Glutamatergic neuron (in vitro differentiated cells): ENCODE measurements at places on chromosomes 11 and 22. TPM values are rescaled to one million over a fixed set of nuclear protein-coding genes. Genes with fewer than 3 reads are reported as not detected.

DNA sequence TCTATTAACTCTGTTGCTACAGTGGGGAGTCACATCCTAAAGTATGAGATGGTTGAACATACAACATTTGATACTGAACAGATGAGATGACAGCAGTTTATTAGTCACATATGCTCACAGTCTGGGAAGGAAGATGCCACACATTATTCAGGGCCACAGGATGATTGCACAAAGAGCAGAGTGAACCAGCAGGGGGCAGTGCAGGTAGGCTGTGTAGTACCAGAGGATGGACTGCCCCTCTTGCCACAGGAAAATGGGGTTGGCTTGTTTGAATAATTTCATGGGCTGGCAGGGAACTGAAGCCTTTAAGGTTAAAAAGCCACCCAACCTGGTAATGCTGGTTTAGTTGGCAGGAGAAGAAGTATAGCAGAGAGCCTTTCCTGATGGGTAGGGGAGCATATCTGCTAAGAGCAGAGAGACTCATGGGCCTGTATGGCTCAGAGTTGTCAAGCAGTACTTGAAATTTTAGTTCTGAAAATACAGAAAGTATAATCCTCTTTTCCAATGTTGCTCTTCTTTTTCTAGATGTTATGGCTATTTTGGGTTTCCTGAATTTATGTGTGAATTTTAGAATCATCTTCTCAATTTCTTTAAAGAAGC, 180.4 kb upstream of the B3GAT1 start:
- DNase-seq, result peak; percentile 82
- H3K4me1 ChIP-seq, result peaks cover 4% of the 10 kb centered on the region
- no peak overlapping the region for H3K4me3 ChIP-seq
- H3K27ac ChIP-seq, result peak overlapping the region; percentile 65

GRCh38 chr11:76153571-76153923, 52.8 kb downstream of the WNT11 start:
- peaks cover 16% of the 10 kb centered on the region for H3K4me1 ChIP-seq
- no peak for DNase-seq
- H3K27me3 ChIP-seq, result peaks cover 15% of the 10 kb centered on the region
- no peaks in the 10 kb centered on the region for H3K36me3 ChIP-seq
- peak overlapping the region; percentile 54 for H3K4me3 ChIP-seq

- no peak for DNase-seq
- peaks cover 2% of the 10 kb centered on the region for H3K4me1 ChIP-seq
These were observed 63.3 kb downstream of the SIK3 start for GRCh38 chr11:117034901-117035300.

DNA sequence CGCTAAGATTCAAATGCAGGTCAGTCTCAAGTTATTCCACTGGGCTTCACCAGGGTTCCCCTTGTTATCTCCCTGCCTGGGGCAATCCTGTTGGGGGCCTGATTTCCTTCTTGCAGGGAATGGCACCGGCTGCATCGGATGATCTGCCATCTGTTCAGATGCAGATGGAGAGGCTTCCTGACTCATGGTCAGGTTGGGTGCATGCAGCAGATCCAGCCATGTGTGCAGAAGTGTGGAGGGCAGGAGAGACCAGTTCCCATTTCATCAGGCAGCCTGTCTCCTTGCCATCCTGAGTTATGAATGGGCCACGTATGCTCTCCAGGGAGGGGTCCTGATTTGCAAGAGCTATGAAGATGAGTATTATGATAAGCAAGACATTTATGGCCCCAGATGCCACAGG, 161.2 kb upstream of the PLET1 start:
- H3K4me1 ChIP-seq, result peaks cover 18% of the 10 kb centered on the region
- peaks cover 3% of the 10 kb centered on the region for H3K27me3 ChIP-seq
- peak overlapping the region; percentile 16 for H3K4me3 ChIP-seq

- no peaks in the 10 kb centered on the region for H3K4me1 ChIP-seq
- no peak overlapping the region for H3K4me3 ChIP-seq
- H3K27ac ChIP-seq, result no peak overlapping the region
- DNase-seq, result no peak
- no peaks in the 10 kb centered on the region for H3K36me3 ChIP-seq
These were observed 1024.3 kb downstream of the BRD1 start for GRCh38 chr22:48803171-48803947.

Gene NAALAD2
- 7.2 TPM for total RNA-seq

Gene OR2AG1
- not detected for total RNA-seq

Gene KRTAP5-8
- not detected for total RNA-seq

Gene JRKL
- total RNA-seq, result 7.8 TPM

Gene SCARF2
- 3.4 TPM for total RNA-seq

Gene CRACR2B
- total RNA-seq, result 19.7 TPM
